ENCODE measurements at places on chromosomes 4 and X.

DNA sequence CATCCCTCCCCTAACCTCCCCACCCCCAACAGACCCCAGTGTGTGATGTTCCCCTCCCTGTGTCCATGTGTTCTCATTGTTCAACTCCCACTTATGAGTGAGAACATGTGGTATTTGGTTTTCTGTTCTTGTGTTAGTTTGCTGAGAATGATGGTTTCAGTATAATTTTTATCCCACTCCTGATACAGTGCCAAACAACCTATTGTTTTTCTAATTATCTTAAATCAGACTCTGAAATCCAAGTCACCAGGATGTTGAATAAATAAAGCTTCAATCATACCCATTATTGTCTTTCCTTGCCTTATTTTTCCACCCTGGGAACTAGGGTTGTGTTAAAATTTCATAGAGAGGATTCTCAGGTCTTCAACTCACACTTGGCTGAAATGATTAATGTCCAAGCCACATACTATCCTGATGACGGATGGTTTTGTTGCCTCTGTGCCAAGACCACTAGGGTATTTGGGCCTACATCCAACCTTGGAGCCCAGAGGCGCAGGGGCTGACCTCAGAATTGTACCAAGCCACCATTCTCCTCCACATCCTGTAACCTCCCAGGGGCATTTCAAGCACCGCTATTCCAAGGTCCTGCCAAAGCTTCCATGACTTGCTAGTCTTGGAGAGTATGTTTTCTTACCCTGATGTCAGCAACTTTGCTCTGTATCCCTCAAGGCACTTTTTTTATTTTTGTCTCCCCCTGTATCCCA is 332.4 kb downstream of the ARHGAP24 start:
- no peak for DNase-seq

DNA sequence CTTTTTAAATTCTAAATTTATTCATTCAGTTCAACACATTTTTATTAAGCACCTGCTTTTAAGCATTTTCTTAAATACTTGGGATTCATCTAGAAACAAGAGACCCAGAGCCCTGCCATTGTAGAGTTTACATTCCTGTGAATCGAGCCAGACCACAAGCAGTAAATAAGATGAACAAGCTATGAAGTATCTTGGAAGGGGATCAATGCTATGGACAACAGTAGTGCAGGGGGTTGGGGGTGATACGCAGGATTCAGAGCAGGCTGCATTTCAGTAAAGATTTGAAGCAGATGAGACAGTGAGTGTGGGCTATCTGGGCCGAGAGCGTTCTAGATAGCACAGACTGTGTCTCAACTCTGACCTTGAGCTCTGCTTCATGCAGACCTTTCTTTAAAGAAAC is 35.1 kb downstream of the CLDN22 start:
- no peak for DNase-seq

DNA sequence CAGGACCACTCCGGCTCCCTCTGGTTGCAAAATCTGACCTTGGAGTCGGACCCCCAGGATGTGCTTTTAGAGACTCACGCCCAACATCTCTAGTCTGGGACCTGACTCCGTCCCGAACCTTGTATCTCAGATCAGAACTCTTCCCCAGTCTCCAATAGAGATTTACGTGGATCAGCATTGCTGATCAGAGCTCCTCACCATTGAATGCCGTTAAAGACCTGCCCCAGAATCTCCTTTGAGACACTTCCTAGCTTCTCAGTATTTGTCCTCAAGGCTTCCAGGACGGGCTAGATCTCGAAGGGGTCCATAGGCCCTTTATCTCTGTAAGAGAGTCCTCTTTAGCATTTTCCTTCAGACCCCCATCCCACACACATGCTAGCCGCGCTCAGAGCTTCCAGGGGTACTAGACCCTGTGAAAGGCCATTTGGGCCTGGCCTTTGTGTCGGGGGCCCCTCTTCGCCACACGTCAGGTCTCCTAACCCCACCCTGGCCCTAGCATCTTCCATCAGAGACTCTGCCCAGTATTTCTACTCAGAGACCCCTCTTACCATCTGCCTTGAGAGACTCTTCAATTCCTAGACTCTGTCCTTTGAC is 662 bp downstream of the UBA1 start:
- no peak for DNase-seq

GRCh38 chr4:165992283-165992682 is 119.2 kb downstream of the TLL1 start:
- DNase-seq = no peak

- DNase-seq = no peak
These were observed 81.5 kb downstream of the PPP3CA start for GRCh38 chr4:101265816-101266172.

DNA sequence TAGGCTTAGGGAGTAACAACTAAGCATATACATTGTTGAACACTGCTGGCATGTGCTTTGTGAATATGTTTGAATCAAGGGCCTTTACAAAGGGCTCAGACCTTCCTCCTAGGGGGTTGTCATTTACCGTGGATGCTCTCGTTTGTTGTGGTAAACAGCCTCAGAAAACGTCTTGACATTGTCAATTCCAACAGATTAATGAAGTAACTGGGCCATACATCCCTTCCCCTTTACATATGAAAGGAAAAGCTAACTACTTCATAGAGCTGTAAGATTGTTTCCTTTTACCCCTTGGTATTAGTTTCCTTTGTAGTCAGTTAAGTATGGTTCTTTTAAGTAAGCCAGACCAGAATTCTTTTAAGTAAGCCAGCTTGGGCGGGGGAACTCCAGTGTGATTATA is 42.9 kb downstream of the FAT4 start:
- DNase-seq = no peak

GRCh38 chrX:104112326-104112951 is at the start of gene ZCCHC18:
Gene ZCCHC18, plus strand, starts transcription at chrX:104112523. Its CDS starts 1,589 bp downstream, at chrX:104114112.
- DNase-seq = peak; percentile 18

- DNase-seq = no peak
These were observed 13.2 kb upstream of the HCCS start for GRCh38 chrX:11097933-11098332.

DNA sequence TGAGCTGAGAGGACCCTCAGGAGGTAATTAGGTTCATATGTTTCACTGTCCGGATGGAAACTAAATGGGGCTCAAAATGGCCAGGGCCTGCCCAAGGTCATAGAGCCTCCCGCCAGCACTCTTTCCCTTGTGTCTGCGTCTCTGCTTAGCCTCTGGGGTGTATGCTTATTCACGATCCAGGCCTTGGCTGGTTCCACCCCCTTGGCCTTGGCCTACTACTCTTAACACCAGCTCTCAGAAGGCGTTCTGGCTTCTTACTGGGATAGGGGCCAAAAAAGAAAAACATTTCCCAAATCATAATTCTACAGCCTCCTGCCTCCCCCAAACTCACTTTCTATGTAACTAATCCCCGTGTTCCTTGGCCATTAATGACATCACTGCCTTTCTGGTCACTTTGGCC is 68.8 kb downstream of the RTL5 start:
- no peak for DNase-seq

DNA sequence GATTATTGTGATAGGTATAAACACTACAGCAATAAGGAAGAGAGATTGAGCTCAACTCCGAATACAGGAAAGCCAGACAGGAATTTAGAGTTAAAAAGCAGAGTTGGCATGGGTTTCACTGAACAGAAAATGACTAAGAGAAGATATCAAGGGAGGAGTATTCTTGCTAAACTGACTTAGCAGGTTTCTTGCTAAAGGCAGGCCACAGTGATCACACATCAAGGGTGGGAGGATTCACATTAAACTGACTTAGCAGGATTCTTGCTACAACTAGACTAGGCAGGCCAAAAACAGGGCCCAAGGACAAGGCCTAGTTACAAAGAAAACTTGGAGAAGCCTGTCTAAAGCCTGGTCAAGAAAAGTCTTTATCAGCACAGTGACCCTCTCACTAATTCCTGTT is 195.1 kb downstream of the MAGEB5 start:
- DNase-seq = no peak

GRCh38 chr4:174457468-174457867 is 64.8 kb downstream of the HPGD start:
- DNase-seq = no peak

- no peak for DNase-seq
These were observed 30.6 kb downstream of the CHRNA9 start for GRCh38 chr4:40365766-40366165.

- no peak for DNase-seq
These were observed 69.5 kb downstream of the FRYL start for GRCh38 chr4:48710446-48711209.

- no peak for DNase-seq
These were observed 68.5 kb upstream of the MXD4 start for GRCh38 chr4:2330091-2331042.

GRCh38 chrX:31201503-31201902 is 129.7 kb upstream of the FTHL17 start:
- no peak for DNase-seq

GRCh38 chrX:96685210-96686099 is 813 bp downstream of the DIAPH2 start:
- peak; percentile 45 for DNase-seq

DNA sequence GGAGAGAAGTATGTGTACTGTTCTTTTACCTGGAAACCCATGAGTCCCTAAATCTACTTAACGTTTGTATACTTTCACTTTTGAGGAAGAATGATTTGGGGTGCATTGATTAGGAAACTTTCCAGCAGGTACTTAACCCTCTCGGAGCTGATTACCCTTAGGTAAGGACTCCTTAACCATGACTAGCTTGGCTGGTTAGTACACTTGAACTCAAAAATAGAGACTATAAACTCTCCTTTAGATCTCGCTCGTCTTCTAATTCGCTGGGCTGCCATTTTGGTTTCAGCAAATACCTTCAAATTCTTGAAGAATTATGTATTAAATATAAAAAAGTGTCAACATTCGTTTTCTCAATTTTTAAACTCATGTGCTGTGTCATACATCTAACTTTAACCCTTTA is 2.0 kb downstream of the USP9X start:
- no peak for DNase-seq

GRCh38 chr4:151099976-151100417 is 569 bp downstream of the RPS3A start:
- no peak for DNase-seq

DNA sequence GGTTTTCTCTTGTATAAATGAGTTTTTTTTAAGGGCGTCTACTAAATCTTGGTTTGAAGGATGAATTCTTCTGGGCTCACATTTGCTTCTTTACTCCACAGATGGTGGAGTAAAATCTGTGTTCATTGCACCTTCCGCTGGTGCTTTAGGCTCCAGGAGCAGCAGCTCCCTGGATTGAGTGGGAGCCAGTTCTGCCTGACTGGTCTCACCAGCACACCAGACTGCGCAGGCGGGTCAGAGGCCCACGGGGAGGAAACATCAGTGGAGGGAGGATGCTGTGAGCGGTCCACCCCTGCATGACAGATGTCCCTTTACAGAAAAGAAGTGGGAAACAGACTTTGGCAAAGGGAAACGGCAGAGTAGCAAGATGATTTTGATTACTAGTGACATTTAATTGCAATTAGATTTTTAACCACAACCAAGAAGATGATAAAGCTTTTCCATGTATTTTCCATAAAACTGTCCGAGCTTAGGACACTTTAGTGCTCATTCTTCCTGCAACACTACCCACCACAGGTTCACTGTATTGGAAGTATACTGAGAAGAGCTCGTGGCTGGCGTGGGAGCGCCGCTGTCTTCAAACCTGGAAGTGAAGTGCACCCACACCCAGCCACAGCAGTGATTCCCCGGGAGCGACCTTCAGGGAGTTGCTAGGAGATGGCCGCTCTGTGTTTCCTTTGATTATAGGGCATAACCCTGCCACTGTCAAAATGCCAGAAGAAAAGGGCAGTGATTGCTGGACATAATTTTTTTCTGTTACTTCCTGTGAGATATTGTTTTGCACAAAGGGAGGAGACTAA is 95.2 kb downstream of the SORBS2 start:
- DNase-seq = no peak

- DNase-seq = no peak
These were observed 65.2 kb upstream of the TENT5D start for GRCh38 chrX:80354966-80355465.

DNA sequence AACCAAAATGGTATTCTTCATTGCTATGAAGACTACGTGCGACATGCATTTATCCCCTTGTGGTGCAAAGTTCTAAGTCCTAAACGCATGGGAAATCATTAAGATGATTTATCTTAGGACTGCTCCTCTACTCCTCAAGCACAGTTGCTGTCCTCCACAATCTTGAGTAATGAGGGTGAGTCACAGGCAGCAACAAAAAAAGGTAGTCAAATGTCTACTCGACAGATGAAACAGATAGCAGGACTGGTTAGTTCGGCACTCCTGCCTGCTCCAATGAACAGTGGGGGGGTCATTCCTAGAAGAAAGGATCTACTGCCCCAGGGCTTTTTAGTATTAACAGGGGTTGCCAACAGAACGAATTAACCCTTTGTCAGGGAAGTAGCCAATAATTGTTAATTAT is 233.7 kb upstream of the FGF13 start:
- no peak for DNase-seq

DNA sequence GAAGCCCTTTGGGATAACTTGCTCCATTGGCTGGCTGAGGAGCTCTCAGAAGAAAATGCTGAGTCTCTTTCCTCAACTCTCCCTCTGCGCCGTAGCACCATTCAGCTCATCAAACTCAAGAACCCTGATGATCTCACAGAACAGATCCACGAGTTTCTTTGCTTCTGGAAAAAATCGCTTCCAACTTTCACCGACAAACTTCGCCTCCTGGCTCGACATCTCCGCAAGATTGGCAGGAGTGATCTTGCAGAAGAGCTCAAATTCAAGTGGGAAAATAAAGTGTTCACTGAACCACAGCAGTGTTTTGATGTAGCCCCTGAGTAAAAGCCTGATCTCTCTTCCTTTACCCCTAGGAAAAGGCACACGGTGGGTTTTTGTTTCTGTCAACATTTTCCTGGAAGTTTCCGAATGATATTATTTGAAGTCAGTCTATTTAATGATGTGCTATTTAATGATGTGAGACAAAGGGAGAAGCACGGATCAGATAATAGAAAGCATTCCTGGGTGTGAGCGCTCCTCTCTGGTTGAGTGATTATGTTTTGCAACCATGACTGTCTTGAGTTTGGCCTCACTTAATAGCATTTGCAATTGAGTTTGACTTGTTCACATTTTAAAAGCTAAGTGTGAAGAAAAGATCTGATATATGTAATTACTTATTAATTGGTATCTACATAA is 62.2 kb downstream of the DTHD1 start:
- no peak for DNase-seq

DNA sequence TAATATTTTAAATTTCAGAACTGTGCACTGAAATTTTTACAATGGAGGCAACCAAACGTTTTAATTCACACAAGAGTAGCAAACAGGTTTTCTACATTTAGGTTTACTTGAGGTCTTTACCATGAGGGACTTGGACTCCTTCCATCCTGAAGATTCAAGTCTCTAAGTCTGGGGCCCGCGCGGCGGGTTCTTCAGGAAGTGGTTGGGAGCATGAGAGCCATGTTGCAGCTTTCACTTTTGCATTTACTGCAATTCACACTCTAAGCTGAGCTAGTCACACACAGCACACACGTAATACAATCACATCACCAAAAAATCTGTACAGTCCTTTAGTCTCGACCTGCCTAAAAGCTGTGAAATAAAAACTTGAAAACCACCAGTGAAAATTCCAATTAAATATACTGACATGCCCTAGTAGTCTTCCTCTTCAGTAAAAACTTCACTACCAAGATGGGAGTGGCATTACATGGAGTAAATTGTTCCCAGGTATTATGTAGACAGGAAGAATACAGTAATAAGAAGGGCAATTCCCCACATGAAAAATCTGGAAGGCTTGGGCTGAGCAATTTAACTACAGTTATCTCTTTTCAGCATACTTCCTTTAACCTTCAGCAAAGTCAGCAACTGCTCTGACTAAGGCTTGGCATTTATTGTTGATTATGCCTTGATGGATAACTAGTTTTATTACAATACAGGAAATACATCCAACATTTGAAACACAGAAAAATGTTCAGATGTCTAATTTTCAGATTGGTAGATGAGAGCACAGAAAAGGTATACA is 571.1 kb upstream of the DIPK2B start:
- peak; percentile 36 for DNase-seq

- DNase-seq = no peak
These were observed at the start of gene NAT8L for GRCh38 chr4:2059046-2059725. Gene NAT8L, plus strand, starts transcription at chr4:2059327. Its CDS starts 185 bp downstream, at chr4:2059512.
